ENCODE measurements at places on chromosomes 7 and 10.

DNA sequence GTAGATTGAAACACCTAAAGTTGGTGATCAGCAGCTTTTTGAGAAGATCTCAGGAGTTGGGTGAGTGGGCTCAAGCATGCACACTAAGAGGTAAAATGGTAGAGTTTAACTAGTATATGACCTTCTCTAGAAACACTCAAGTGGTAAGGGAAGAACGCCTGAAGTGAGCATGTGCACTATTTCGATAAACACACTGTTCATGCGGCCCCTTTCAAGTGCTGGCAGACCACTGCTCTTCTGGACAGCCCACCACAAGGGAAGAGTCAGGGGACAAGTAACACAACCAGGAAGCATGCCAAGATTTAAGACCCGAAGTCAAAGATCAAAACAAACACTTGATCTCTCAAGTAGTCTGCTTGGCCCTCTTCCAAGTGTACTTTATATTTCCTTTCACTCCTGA lies 519.5 kb upstream of the ZWINT start:
- no peak for DNase-seq

GRCh38 chr7:95578299-95578855 lies 17.9 kb downstream of the PDK4 start:
- DNase-seq: no peak

GRCh38 chr10:2137549-2138174 lies 400.3 kb upstream of the ADARB2 start:
- DNase-seq: no peak

DNA sequence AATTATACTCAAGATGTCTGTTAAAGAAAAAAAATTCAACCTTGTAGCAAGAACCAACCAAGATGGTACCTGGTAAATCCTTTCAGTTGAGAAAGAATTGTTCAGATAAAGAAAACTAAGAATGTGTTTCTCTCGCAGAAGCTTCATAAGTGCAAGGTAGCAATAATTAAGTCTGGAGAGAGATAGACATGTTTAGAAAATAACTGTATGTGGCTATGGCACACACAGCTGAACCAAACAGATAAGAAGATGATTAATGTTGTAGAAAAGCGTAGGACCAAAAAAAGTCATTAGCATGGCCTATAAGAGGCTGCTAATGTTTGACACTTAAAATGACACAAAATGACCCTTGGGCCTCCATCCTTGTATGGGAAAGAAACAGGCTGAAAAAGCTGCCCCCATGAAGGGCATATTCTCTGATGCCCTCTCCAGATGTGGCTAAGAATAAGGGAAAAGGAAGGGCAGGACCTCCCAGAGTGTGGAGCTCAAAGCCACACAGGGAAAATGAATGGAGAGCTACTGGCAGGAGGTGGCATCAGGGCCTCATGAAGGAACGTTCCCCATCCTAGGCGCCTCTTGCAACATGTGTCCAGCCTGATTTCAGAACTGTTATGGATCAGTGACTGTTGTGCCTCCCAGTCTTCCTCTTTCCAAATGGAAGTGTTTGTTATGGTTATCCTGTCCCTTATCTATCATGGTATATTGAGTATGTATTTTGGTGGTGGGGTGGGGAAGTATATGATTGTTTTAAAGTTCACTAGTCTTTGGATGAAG lies 30.7 kb downstream of the TLL2 start:
- DNase-seq: no peak

GRCh38 chr7:92517631-92518030 lies 10.7 kb downstream of the PEX1 start:
- DNase-seq: no peak

DNA sequence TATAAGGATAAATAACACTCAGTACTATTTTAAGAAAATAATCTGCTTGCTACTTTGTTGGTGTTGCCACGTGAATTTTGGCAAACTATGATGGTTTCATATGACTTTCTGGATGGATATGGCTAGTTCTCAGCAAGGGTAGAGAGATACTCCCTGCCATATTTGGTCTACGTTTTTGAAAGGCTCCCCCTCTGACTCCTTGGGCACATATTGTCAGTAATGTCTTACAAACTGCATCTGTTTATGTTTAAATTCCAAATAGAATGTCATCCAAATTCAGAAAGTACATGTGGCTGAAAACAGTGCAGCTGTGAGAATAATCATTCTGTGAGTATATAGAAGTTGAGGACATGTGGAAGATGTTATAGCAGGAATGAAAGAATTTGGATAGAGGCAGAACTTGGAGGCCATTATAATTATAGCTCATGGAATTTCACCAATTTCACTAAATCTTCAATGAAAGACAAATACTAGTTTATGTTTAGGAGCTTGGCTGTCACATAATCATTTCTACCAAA lies 107.8 kb downstream of the SRI start:
- no peak for DNase-seq

- DNase-seq: no peak
These were observed 12.2 kb downstream of the ARPC1B start for GRCh38 chr7:99386584-99387238.

DNA sequence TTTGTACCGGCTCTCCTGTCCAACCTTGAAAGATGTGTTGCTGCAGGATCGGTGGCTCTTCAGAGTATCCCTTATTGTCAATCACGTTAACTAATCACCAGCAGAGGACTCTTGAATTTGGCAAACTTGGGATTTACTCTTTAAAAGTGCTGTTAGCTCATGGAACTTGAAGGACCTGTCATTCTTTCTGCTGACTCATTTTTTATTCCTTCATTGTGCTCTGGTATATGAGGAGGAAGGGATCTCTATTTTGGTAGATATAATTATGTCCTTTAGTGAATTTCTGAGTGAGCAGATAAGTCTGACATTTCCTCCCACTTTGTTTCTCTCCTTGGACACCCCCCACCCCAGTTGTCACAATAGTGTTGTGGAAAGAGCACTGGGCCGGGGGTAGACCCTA lies 175.1 kb upstream of the HDAC9 start:
- DNase-seq: no peak

GRCh38 chr7:7127773-7128172 lies 54.6 kb upstream of the C1GALT1 start:
- no peak for DNase-seq
